ENCODE measurements at places on chromosomes 2 and 18.

GRCh38 chr2:25313711-25314513 lies 27.8 kb downstream of the DNMT3A start:
- DNase-seq: no peak

DNA sequence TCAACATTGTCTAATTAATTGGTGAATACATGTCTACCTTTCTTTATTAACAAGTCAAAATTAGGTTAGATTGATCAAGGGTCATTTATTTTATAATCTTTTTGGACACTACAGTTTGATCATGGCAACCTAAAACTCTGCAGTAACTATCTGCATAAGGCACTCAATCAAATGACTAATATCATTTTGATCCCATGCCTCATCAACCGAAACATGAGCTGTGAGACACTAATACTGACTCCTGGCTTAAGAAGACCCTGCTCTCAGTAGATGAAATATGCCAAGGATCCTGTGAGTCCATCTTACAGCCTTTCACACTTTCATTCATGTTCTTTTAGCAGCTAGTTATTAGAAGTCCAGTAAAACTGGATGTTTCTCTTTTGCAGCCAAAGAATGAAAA lies 169.4 kb upstream of the CAVIN2 start:
- no peak for DNase-seq

DNA sequence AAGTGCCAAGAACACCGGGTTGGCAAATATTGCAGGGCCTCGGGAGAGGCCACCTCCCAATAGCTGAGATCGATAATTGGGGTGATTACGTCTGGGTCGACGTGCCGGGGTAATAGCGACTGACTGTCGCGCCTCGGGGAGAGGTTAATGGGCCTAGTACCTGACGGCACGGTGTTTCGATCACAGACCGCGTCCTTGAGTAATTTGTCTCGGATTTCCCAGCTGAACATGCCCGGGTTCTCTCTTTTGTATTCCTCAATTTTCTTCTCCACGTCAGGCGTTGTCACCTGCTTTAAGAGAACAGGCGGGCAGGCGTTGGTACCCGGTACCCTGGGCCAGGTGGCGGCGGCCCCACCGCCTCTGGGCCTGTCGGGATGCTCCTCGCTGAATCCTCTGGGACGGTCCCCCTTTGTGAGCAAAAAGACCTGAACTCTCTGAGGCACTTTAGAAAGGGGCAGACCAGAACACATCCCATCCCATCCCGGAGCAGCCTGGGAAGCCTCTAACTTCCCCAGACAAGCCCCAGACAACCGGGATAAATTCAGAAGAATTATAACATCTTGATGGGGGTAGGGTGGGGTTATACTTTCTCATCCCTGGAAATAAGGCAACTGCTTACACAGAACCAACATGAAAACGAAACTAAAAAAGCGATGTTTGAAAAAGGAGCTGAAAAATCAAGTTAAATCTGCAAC lies 3.3 kb downstream of the PAX3 start:
- no peak for DNase-seq

- no peak for DNase-seq
These were observed 63.1 kb downstream of the CAB39 start for GRCh38 chr2:230775737-230776136.

GRCh38 chr2:55874338-55874737 lies 49.2 kb downstream of the EFEMP1 start:
- no peak for DNase-seq

DNA sequence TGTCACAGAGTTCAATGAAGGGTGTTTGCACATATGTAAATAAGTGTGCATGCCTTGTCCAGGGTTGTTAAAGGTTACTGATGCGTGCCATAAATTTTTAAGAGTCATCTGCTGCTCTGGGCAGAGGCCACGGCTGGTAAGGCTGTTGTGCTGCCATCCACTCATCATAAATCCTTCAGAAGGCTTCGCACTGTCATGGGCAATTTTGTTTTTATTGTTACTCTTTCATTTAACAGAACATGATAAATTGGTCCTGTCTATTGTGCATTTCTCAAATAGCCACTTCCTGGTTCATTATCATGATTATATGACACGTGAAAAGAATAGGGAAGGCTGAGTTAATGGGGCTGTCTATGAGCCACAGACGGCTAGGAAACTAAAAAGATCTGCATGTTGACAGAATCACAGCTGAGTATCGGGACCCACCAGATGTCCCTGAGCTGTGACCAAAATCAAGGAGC lies 634.3 kb upstream of the SOX11 start:
- DNase-seq: no peak

GRCh38 chr2:145800151-145801091 lies 1280.5 kb upstream of the ZEB2 start:
- DNase-seq: no peak

DNA sequence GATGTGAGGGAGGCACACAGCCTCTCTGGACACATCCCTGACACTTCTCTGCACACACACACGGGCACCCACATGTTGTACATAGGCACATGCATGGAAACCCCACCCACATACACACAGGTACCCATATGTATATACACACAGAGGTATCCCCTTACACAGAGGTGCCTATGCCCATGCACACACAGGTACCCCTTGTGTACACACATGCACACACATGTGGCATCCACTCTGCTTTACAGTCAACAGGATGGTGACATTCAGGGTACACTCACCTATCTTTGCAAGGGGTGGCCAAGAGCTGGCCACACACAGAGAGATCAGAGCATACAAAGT lies 59.5 kb downstream of the FAM168B start:
- DNase-seq: no peak

GRCh38 chr2:216216951-216217903 lies 108.1 kb downstream of the XRCC5 start:
- DNase-seq: no peak

DNA sequence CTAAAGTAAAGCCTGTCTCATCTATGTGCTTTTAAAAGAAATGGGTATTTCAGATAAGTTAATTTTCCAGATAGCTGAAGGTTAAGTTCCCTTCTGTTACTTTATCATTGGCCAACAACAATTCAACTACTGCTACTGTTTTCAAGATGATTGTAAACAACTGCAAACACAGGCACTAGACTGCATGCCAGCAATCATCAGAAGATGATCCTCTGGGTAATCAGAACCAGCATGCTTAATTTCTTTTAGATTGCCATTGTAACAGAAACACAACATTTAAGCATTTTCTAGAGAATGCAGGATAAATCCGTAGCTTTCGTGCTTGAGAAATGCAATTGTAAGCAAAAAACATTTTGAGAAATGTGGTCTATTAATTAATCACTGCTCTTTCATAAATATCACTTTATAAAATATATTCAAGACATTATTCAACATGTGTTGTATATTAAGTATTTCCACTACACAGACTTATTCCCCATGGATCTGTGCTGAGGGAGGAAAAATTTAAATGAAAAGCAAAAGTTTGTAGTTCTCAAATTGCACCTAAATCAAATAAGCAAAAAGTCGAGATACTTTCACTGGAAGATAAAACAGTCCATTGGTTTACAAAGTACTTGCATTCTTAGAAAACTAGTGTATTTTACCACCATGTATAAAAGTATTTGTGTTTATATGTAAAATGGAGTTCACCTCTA lies 133.7 kb downstream of the ATL2 start:
- DNase-seq: no peak

DNA sequence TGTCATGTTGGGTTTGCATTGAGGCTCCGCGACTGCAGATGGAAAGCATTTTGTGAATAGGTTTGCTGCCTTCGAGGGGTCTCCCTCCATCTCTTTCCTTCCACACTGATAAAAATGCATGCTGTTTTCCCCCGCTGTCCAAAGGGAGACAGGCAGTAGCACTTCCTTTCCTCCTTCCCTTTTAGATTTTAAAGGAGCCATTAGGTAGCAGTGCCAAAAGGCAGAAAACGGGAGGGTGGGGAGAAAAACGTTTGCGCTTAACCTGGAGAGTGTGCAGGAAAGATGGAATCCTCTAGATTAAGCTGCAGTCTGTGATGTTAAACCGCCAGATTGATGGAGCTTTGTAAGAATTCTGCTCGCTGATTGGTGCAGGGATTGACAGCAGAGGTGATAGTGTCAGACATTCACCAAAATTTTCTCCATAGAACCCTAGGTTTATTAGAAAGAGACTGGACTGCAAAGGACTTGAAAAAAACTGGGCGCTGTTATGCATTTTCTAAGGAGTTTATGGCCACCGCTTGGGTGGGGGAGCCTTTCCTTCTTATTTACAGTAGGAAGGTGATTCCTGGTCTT lies 688 bp downstream of the MAPRE2 start:
- DNase-seq: peak; percentile 58

- no peak for DNase-seq
These were observed 80.4 kb upstream of the CD226 start for GRCh38 chr18:70028084-70028483.

DNA sequence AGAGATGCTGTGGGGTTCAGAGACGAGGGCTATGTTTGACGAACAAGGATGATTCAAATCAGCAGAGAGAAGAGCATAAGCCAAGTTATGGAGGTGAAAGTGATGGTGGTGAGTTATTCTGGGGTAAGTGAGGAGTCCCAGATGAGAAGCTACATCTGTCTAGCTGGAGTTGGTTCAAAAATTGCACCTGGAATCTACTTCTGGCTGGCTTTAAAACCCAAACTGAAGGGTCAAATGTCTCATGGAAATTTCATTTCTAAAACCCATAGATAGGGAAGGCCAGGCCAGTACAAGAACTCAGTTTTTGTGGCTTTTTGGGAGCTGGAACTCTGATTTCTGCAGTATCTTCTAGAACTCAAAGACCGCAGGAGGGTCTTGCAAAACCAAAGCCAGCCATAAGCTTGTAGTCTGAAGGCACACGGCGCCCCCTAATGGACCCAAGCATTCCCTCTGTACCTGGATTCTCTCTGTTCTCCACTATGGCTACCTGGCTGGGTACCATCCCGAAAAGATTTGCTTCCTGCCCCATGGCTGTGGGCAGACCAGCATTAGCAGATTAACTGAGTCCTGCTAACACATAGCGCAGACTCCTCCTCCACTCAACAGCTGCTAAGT lies 229.1 kb upstream of the SLC14A2 start:
- no peak for DNase-seq

DNA sequence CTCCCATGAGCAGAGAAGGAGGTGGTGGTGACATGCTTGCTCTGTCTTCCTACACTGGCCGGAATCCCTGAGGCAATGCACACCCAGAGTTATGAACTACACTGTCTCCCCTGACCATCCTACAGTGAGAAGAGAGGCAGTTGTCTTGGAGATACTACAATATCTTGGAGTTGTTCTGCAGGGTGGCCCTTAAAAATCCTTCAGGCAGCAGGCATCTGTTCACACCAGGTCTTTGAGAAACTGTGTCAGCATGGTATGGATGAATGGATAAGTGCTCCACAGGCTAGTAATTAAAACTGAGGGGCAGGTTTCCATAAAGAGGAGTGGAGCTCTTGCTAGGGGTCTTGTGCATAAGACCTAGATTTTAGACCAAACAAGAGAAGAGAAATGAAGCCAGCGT lies 223.7 kb upstream of the COPS8 start:
- DNase-seq: no peak

GRCh38 chr2:38129987-38130386 lies 54.0 kb upstream of the CYP1B1 start:
- peak; percentile 28 for DNase-seq

GRCh38 chr2:230184727-230185578 lies 34.8 kb downstream of the SP110 start:
- DNase-seq: no peak

- DNase-seq: no peak
These were observed 16.7 kb upstream of the LYPD6B start for GRCh38 chr2:149021761-149022160.

- no peak for DNase-seq
These were observed 320.9 kb upstream of the TCF4 start for GRCh38 chr18:55908901-55909366.

DNA sequence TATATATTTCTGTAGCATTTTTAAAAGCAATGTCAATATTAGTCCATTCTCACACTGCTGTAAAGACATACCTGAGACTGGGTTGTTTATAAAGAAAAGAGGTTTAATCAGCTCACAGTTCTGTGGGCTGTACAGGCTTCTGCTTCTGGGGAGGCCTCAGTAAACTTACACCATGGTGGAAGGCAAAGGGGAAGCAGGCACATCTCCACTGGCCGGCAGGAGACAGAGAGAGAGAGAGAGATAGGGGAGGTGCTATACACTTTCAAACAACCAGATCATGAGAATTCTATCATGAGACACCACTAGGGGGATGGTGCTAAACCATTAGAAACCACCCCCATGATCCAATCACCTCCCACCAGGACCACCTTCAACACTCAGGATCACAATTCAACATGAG lies 43.1 kb downstream of the CHMP3 start:
- DNase-seq: no peak

- DNase-seq: no peak
These were observed 9.3 kb upstream of the CDH20 start for GRCh38 chr18:61323951-61324350.

DNA sequence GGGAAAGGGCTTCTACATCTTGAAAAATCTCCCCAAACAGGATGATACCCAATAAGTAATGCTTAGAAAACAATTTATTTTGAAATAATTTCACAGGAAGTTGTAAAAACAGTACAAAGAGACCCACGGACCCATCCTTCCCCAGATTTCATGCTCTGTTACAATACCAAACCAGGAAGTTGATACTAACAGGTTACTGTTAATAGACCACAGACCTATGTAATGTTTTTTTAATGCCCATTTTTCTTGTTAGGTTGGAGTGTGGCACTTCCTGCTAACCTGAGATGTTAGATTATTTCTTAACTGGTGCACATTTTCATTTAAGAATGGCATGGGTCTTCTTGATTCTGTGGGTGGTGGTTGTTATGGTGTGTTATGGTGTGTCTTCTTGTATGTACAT lies 21.4 kb upstream of the MGAT5 start:
- no peak for DNase-seq

GRCh38 chr2:178088774-178089270 lies 16.2 kb upstream of the PDE11A start:
- no peak for DNase-seq

- DNase-seq: peak; percentile 23
These were observed 23.2 kb downstream of the SPEG start for GRCh38 chr2:219457784-219458369.

GRCh38 chr2:173214213-173214612 lies 138.6 kb downstream of the MAP3K20 start:
- DNase-seq: no peak

- no peak for DNase-seq
These were observed 26.3 kb upstream of the CASP8 start for GRCh38 chr2:201233812-201234662.

DNA sequence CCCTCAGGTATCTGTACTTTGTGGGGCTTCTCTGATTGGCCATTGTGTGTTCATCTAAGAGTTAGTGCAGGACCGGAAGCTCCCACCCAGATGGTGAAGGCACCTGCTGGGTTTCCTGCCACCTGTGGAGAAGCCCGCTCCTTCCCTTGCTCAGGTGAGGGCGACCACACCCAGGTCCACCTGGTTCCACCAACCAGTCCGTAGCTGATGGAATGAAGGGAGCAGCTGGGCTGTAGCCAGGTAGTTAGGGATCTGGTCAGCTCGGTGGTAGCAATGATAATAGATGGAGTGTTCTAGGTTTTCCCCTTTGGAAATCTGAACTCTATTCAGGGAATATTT lies 16.0 kb downstream of the SH3BP4 start:
- no peak for DNase-seq

- DNase-seq: no peak
These were observed 123.2 kb downstream of the PHLPP1 start for GRCh38 chr18:62838475-62839098.

GRCh38 chr2:204770735-204771134 lies 225.5 kb downstream of the PARD3B start:
- no peak for DNase-seq

Data from T-helper 2 cell (primary cell).